ENCODE measurements at places on chromosomes 7 and 10.

- DNase-seq = no peak
Observed at GRCh38 chr10:90318659-90319058, 539.2 kb downstream of the HTR7 start.

GRCh38 chr7:94595717-94596116, 60.2 kb downstream of the SGCE start:
- no peak for DNase-seq

GRCh38 chr7:92850516-92850915, 14.1 kb upstream of the CDK6 start:
- no peak for DNase-seq

DNA sequence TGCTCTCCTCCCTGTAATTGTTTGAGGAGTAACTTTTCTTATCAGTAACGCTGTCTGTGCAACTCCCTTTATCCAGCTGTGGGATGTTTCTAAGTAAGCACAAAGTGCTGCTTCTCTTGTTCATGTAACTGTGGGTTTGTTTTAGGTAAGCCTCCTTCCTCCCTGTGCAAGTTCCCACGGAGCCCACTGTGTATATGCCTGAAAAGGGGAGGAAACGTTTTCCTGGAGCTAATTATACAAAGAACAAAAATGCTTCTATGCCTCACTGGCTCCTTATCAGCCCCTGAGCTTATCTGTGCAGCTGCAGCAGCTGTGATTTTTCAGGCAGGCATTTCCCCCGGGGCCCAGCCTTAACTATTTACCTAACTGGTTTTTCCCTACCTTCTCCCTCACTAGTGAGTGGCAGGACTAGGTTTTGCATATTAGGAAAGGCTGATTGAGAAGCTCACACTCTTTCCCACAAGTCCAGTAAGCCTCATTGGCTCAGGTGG, 593.4 kb upstream of the GHITM start:
- no peak for DNase-seq

GRCh38 chr7:46710927-46711326, 789.9 kb upstream of the IGFBP3 start:
- DNase-seq = no peak

GRCh38 chr7:140683657-140684056, 10.9 kb downstream of the ADCK2 start:
- DNase-seq = no peak

DNA sequence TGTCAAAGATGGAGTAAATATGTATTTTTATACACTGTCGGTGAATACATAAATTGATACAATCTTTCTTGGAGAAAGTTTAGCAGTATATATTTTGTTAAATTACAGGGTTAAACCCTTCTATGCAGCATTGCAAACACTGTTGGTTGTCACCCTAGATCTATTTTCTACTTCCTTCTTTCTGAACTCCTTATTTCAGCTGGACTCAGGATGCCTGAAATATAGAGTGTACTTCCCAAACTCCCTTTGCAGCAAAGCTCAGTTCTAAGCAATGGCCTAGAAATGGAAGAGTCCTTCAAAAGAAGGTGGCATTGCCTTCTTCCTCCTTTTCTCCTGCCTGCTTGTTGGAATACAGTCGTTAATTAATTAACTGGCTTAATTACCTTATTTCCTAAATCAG, 20.6 kb downstream of the CUBN start:
- DNase-seq = no peak
